ENCODE measurements at places on chromosomes 16 and 17. TPM values are rescaled to one million over a fixed set of nuclear protein-coding genes. Genes with fewer than 3 reads are reported as not detected.

- DNase-seq: no peak
These were observed at the start of gene PIK3R5 for GRCh38 chr17:8965394-8966168. TSS of gene PIK3R5 (minus strand) at chr17:8965707. CDS start at chr17:8911494, 54,213 bp downstream.

DNA sequence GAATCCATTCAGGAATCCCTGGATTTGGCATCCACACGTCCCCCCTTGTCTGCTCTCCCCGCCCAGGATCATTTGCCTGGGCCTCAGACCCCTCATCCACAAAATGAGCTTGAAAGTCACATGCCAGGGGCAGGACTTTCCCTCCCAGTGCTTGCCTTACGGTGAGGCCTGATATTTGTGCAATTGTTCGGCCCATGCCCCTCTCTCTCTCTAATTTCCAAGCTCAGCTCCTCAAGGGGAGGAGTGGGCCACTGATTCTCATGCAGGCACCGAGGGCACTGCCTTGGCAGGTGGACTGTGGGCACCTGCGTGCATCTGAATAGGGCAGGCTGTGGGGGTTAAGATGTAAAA, 267.2 kb upstream of the FOXF1 start:
- DNase-seq: no peak

- no peak for DNase-seq
These were observed 43.8 kb downstream of the CYTH1 start for GRCh38 chr17:78738278-78738677.

DNA sequence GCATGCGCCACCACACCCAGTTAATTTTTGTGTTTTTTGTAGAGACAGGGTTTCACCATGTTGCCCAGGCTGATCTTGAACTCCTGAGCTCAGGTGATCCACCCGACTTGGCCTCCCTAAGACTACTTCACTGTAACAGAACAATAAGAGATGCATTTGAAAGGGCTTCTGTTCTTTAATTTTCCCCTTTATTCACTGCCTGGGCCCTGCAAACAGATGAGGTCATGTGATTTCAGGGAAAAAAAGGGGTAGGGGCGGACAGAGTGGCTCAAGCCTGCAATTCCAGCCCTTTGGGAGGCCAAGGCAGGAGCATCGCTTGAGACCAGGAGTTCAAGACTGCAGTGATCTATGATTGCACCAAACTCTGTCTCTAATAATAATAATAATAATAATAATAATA, 36.3 kb downstream of the TMEM114 start:
- DNase-seq: no peak

DNA sequence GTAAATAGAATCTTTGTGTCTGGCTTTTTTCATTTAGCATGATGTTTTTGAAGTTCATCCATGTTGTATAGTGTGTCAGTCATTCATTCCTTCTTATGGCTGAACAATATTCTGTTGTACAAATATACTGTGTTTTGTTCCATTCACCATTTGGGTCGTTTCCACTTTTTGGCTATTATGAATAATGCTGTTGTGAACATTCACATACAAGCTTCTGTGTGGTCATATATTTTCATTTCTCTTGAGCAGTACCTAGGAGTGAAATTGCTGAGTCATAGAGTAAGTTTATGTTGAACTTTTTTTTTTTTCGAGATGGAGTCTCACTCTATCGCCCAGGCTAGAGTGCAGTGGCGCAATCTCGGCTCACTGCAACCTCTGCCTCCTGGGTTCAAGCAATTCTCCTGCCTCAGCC, 32.3 kb upstream of the TAOK1 start:
- DNase-seq: peak; percentile 36

DNA sequence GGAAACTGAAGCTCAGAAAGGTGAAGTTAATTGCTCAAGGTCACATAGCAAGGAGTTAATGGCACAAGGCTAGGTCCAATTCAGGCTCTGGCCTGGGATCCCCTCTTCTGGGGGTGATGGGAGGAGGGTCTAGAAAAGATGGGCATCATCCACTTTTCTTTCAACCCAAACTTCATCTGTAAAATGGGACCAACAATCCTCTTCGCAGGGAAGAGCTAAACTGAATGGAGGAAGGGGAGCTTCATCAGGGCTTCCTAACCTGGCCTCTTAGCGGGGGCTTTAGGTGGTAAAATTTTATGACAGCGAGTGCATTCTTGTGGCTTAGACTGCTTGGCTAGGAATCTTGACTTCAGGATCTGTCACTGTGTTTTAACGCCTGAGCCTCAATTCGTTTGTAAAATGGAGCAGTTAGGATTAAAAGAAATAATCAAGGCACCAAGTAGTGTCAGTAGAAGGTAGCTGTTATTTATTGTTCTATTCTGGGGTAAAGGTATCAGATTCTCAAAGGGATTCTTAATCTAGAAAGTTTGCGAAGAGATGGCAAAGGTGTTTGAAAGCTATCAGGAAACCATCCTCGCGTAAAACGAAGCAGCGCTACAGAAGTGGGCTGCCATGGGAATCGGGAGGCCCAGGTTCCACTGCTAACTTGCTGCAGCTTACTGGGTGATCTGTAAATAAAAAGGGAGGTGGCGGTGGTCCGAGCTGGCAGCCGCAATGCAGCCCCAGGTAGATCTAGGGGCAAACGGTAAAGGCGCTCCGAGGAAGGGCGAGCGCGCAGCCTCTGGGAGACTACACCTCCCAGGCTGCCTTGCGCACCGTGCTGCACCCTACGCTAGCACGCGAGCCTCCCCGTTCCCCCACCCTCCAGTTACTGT, 1.5 kb upstream of the SRCAP start:
- DNase-seq: no peak

DNA sequence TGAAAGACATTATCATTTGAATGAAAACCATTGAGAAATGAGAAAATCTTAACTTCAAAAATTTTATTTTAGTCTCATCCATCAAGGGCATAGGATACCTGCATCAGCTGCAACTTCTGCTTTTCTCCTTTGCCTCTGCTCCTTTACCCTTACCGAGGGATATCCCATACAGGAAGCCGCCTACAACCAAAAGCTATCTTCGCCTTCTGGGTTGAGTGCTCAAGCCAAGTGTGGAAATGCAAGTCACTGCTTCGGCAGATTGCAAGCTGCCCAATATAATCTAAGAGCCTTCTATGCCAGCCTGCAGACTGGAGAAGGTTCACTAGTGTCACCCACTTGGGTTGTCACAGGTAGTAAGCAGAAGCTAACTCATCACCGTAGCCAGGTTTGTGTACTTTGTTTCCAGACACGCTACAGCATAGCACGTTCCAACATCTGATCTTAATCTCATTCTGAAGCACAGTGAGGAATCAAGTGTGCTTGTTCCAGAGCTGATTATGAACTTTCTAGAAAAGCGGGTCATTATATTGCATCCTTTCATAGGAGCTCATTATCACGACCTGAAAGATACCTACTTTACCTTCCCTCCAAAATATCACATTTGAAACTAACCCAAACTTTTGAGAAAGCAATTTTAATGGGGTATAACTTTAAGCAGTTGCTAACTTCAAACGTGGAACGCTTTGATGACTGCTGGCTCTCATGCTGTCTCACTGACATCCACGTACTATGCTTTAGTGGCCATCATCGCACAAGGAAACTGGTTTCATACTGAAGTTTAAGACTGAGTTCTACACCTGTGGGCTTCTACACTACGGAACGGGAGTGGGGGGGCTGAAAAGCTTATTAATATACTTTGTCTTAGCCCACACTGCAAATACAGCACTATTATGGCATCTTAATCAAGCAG, 8.0 kb upstream of the UNK start:
- DNase-seq: no peak

- no peak for DNase-seq
These were observed 5.4 kb upstream of the SLC5A2 start for GRCh38 chr16:31477220-31478216.

GRCh38 chr16:16147316-16147999, 75.8 kb downstream of the ABCC6 start:
- no peak for DNase-seq

- DNase-seq: no peak
These were observed 16.4 kb upstream of the CUEDC1 start for GRCh38 chr17:57971572-57971971.

DNA sequence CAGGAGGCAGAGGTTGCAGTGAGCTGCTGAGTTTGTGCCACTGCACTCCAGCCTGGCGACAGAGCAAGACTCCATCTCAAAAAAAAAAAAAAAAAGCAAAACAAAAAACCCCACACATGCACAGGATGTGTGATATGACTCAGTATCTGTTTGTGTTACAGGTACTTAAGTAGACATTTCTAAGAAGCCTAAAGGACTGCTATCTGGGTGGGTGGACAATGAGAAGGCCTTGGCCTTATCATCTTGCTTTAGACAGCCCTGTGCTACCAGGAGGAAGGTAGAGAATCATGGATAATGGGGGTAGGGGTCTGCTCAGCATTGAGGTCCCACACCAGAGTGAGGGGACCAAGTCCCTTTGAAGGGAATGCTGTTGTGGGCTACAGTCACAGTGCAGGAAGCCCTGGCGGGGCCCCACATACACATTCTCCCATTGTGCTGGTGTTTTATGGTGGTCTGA, 26.7 kb downstream of the PLD6 start:
- no peak for DNase-seq

DNA sequence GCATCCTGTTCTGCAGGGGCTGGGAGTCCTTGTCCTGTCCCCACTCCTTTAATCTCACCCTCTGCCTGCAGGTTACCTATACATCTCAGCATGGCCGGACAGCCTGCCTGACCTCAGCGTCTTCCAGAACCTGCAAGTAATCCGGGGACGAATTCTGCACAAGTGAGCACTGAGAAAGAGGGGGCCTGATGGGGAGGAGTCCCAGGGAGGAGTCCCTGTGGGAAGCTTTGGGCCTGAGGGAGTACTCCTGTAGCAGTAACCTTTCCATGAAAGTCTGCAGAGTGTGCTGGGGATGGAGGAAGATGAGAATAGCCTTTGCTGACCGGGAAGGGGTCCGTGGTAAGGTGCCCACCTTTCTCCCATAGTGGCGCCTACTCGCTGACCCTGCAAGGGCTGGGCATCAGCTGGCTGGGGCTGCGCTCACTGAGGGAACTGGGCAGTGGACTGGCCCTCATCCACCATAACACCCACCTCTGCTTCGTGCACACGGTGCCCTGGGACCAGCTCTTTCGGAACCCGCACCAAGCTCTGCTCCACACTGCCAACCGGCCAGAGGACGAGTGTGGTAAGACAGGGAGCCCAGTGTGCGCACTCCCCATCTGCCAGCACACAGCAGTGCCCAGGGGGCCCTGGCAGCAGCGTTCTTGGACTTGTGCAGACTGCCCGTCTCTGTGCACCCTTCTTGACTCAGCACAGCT, 14.8 kb downstream of the MIEN1 start:
- no peak for DNase-seq

Gene TMEM132E
- not detected for total RNA-seq

Gene HS3ST3A1
- total RNA-seq: 139 TPM

Gene CTRB2
- not detected for total RNA-seq

Data from A172 (cell line).